ENCODE measurements at places on chromosomes 1 and 21. TPM values are rescaled to one million over a fixed set of nuclear protein-coding genes. Genes with fewer than 3 reads are reported as not detected.

Gene TNFRSF1B
- not detected for total RNA-seq

Gene C4BPA
- not detected for total RNA-seq

Gene INKA2
- total RNA-seq, result 1.3 TPM

Gene FAF1
- total RNA-seq, result 102 TPM

Gene DNAJB4
- total RNA-seq, result 40.1 TPM

Gene OTUD7B
- 7.2 TPM for total RNA-seq

Gene FCAMR
- not detected for total RNA-seq

Gene TEX50
- total RNA-seq, result not detected

Gene RPRD2
- total RNA-seq, result 10.3 TPM

Gene TNFRSF9
- 4.1 TPM for total RNA-seq

Gene ZNF436
- total RNA-seq, result 21.1 TPM

Gene PLXNA2
- 7.0 TPM for total RNA-seq

Gene TMEM81
- 1.8 TPM for total RNA-seq

Gene CAMK1G
- total RNA-seq, result 7.3 TPM

Gene RPTN
- not detected for total RNA-seq

Gene FCRL6
- total RNA-seq, result not detected

Measured in RPMI7951 (cell line).